ENCODE measurements at places on chromosomes 5 and 9.
A peak's percentile ranks its signal among the peaks of the same experiment; 100 is the strongest.

DNA sequence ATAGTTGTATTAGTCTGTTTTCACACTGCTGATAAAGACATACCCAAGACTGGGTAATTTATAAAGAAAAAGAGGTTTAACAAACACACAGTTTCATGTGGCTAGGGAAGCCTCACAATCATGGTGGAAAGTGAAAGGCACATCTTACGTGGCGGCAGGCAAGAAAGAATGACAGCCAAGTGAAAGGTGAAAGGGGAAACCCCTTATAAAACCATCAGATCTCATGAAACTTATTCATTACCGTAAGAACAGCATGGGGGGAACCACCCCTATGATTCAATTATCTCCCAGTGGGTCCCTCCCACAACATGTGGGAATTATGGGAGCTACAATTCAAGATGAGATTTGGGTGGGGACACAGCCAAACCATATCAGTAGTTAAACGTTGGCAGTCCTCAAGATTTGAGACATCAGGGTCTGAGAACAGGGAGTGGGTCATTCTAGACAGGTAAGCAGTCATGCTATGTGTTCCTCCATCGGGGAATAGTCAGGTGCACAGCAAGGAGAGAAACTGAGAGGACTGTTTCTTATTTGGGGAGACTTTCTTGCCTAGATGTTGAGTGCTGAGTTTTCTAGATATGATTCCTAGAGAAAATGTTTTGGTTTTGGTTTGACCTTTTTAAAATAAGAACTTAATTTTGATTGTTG is 45.8 kb upstream of the ENTREP1 start:
- no peak for DNase-seq

- peak; percentile 9 for DNase-seq
Measured at GRCh38 chr5:77356740-77357139, 135.4 kb downstream of the WDR41 start.

GRCh38 chr9:79969393-79970145 is 397.8 kb downstream of the TLE4 start:
- no peak for DNase-seq

- no peak for DNase-seq
Measured at GRCh38 chr9:108642871-108643270, 212.9 kb downstream of the ACTL7B start.

GRCh38 chr9:122095010-122095767 is 2.1 kb upstream of the TTLL11 start:
- DNase-seq, result peak; percentile 14

GRCh38 chr9:135724186-135724787 is 22.3 kb downstream of the KCNT1 start:
- DNase-seq, result no peak

GRCh38 chr9:112129246-112129645 is 45.9 kb downstream of the SUSD1 start:
- no peak for DNase-seq

GRCh38 chr5:10467281-10468198 is 25.9 kb downstream of the ROPN1L start:
- no peak for DNase-seq

DNA sequence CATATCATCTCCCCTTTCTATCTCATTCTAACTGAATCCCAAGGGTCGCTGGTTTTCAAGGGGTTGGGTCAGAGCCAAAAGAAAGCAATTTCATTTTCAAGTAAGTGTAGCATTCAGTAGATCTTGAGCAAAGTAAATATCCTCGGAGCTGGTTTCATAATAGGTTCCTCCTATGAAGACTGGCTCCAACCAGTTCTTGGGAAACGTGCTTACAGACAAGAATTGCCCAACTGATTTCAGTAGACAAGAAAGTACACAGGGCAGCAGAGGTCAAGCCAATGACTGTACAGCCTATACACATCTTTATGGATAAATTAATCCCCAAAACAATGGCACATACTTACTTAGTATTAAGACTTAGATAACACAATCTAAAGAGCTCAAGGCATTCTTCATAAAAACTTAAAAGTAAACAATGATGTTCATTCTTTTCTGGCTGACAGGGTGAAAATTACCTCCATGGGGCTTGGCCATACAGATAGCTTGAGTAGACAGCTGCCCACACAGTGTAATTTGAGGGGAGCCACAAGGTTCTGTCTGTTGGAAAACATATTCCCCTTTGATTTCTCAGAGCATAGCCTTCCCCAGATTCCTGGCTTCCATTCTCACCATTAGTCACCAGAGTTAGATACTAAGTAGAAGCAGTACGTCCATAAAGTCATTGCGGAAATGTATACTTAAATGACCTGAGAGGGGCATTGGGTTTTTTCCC is 163.9 kb downstream of the ARRDC3 start:
- DNase-seq, result no peak

DNA sequence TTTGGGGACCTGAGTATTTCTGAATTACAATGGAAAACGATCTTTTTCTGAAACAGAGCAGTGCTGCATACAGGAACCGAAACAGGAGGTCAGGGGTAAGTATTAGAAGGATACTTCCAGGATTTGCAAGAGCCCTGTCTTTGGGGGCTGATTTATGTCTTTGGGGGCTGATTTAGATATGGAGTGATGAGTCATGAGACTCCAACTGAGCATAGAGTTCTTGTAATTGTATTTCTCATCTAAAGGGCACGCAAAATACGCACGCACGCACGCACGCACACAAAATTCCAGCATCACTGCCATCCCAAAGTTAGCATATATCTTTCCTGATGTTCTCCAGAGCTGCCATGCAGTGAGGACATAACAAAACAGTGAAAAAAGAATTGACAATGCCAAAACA is 414.8 kb upstream of the CCNH start:
- no peak for DNase-seq

DNA sequence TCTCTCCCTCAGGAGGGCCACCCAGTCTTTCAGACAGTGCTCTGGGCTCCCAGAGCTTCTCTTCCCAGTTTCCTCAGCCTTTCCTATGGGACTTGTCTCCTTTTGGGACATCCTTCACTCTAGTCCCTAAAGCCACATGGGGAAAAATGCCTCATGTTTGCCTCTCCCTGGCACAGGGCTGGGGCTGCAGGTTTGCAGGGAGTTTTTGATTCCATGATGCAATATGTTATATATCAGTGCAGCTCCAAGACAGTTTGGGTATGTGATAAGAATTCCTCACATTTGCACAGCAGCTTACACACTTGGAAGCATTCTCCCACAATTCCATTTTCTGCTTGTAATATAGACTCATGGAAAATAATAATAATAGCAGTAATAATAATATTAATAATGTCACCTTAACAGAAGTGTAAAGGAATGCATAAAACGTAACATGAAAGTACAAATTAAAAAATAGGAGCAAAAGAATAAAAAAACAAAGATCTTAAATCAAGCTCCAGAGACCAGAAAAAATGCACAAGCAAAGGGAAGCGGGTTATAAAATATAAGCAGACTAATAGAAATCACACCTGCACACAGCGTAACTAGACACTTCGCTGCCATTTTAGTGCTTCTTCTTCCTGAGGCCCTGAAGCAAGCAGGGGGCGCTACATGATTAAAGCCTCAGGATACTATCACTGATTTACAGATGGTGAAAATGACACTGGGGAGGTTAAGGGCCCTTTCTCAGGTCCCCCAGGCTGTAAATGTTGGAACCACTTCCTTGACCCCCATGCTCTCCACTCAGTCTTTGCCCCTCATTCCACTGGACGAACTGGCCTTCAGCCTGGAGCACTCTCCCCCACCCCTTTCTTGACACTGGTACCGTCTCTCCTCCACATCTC is 70.0 kb upstream of the IL17B start:
- no peak for DNase-seq

DNA sequence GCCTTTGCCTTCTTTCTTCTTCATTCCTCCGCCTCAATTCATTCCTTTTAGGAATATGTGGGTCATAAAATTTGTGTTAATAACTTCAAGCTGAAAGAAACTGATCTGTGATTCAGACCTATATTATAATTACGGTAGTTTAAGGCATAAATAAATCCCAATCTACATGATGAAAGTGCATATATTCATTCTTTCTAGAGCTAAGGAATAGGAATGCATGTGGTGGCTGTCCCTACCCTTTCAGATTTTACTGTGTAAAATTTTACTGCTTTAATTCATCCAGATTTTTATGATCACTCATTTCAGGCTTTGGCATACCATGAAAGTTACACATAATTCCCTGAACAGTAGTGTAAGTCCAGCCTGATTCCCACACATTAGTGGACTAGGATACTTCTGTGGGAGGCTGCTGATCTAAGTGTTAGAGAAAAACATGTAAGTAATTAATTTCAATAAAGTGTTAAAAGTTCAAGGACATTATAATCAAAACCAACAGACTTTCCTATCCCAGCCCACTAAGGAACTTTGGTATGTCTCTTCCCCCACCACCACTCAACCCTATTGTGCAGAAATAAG is 83.1 kb downstream of the HINT1 start:
- no peak for DNase-seq

DNA sequence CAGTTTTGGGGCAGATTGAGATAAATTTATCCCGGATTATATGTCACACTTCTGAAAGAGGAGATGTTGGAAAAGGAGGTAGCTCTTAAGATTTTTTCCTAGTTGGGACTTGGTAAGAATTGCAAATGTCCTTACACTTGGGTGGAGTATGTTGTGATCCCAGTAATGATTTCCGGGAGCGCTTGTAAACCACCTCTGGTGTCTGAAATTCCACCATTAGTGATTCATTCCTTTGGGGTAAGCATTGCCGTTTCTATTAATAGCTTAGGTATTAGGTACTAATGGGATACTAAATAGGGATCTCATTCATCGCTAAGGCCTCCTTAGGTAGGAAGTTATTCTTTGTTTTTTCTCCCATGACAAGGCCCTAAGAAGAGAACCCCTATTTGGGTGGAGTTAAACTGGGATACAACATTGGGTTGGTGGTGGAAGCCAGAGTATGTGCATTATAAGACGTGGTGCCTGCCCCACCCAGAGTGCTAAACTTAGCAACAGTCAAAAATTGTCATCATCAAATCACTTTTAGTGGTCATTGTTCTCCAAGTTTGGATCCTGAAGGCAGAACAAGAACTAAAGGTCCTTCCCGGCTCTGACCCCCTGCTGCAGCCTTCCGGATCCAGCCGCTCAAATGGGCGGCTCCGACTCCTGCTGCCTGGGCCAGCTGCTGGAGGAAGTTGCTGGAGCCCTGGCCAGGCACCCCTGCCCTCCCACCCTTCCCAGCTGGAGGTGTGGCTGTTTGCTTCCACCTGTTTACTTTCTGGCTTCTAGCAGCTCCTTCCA is 31.7 kb upstream of the DAB2IP start:
- no peak for DNase-seq

GRCh38 chr5:108762660-108763059 is 15.0 kb downstream of the FER start:
- DNase-seq, result no peak

- no peak for DNase-seq
Measured at GRCh38 chr5:60333005-60333571, 366.9 kb downstream of the DEPDC1B start.

DNA sequence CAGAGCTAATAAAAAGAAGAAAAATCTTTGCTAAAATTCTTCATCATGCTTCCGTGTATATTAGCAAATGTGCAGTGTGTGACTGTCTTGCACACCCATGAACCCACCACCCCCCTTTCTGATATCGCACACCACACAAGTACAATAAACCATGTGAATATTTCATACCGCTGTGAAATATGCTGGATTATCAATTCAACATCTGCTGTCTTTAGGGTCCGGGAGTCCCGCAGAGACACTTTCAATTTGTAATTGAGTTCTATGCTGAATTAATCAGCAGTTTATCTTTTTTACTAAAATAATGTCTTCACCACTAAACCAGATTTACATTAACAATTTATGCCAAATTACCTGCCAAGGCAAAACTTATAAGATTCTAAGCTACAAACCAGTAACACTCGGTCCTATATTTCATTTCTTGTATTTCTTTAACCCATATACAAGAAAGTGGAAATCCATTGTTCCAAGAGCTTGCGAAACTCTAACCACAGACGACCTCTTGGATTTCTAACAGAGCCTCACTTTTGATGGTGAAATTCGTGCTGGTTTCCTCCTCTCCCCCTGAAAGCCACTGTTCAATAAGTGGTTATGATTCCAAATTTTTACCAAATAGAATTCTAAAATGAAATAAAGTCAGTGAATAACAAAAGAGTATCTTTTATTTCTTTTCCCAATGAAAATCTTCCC is 44.2 kb downstream of the PSMB7 start:
- no peak for DNase-seq

- DNase-seq, result no peak
Measured at GRCh38 chr9:112239284-112239683, 64.2 kb upstream of the SUSD1 start.

GRCh38 chr9:37408933-37409710 is 13.4 kb upstream of the GRHPR start:
- peak; percentile 53 for DNase-seq

DNA sequence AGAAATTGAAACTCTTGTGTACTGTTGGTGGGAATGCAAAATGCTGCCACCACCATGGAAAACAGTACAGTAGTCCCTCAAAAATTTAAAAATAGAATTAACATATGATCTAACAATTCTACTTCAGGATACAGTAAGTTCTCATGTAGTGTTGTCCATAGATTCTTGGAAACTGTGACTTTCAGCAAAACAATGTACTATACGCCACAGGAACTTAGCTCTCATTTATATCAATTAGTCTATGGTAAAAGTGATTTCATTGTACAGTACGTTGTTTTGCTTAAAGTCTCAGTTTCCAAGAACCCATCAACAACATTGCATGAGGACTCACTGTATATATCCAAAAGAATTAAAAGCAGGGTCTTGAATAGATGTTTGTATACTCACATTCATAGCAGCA is 233.5 kb upstream of the GAS1 start:
- DNase-seq, result no peak

GRCh38 chr9:19768798-19769197 is 20.0 kb downstream of the SLC24A2 start:
- DNase-seq, result no peak

DNA sequence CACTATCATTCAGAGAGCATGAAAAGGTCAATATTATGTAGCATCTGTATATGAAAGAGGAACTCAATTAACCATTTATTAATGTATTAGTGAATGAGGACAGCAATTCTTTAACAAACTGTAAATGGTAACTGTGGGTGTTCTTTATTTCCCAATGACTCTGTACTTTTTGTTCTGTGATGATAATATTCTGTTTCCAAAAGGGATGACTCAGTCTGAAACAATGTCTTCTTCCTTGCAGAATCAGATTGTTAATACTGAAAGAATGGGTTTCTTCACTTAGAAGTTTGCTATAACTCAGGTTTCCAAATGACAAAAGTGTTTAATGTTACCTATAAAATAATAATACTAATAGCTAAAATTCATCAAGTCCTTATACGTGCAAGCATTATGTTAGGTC is 1518.7 kb upstream of the WWC1 start:
- DNase-seq, result no peak

GRCh38 chr5:41012318-41012717 is 58.8 kb downstream of the MROH2B start:
- no peak for DNase-seq

GRCh38 chr9:91258451-91258850 is 103.3 kb downstream of the AUH start:
- DNase-seq, result no peak

GRCh38 chr5:73792687-73793320 is 166.8 kb downstream of the ARHGEF28 start:
- DNase-seq, result peak; percentile 36
